ENCODE measurements at places on chromosomes 2 and 18.

DNA sequence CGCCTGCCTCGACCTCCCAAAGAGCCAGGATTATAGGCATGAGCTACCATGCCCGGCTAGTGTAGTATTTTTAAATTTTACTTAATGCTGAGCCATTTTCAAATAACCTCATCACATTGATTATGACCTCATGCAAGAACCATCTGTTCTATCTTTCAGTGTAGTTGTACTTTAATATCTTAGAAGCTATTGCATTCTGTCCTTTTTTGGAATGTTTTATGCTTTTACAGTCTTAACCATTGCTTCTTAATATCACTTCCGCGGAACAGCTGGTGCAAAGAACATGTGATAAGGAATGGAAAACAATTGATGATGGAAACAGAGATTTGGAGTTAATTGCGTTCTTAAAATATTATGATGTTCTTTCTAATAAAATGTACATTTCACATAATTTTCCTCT lies 2.7 kb downstream of the GEN1 start:
- DNase-seq: peak; percentile 26

DNA sequence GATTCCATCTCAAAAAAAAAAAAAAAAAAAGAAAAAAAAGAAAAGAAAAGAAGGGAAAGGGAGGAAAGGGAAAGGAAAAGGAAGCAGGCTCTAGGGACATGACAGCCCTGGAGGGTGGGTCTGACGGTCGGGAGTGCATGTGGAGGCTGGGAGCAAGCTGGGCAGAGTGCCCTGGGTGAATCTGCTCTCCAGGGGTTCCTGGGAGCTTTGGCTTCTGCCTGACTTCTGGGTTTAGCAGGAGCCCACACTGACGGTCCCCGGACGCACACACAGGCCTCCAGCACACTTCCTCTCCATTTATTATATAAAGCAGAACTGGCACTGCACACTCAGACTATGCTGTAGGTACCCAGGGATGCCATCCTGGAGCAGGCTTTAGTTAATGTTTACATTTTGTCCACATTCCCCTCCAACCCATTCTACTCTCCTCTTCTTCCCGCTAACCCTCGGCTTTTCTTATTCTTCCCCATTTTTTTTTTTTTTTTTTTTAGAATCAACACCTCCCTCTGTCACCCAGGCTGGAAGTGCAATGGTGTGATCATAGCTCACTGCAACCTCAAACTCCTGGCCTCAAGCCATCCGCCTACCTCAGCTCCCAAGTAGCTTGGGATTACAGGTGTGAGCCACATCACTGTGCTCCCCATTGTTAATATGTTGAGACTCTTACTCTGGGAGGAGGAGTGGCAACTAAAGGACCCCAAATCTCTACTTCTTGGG lies 151.1 kb upstream of the SLC1A4 start:
- peak; percentile 56 for DNase-seq

DNA sequence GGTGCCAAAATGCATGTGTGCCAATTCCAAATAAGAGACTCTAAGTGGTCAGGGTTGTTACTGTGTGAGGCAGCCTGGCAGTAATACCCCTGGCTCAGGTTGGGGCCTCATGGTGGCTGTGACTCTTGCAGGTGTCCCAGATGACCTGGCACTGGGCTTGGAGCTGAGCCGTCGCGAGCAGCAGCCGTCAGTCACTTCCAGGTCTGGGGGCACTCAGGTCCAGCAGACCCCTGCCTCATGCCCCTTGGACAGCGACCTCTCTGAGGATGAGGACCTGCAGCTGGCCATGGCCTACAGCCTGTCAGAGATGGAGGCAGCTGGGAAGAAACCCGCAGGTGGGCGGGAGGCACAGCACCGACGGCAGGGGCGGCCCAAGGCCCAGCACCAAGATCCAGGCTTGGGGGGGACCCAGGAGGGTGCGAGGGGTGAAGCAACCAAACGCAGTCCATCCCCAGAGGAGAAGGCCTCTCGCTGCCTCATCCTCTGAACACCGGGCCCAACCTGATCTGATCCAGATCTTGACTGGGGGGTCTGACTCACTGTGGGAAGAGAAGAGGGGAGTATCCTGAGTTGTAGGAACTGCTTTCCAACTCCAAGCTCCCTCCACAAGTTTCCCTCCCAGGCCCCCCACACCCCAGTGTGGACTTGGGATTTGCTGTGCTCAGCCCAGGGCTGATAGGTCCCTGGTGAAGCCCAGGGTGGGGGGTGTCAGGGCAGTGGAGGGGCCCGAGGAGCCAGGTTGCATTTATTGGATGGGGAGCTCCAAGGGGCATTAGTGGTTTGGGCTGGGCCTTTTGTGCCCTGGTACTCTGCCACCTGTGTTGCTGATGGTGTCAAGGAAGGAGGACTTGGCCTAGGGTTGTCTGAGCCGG lies 5.6 kb downstream of the DNAJB2 start:
- no peak for DNase-seq

DNA sequence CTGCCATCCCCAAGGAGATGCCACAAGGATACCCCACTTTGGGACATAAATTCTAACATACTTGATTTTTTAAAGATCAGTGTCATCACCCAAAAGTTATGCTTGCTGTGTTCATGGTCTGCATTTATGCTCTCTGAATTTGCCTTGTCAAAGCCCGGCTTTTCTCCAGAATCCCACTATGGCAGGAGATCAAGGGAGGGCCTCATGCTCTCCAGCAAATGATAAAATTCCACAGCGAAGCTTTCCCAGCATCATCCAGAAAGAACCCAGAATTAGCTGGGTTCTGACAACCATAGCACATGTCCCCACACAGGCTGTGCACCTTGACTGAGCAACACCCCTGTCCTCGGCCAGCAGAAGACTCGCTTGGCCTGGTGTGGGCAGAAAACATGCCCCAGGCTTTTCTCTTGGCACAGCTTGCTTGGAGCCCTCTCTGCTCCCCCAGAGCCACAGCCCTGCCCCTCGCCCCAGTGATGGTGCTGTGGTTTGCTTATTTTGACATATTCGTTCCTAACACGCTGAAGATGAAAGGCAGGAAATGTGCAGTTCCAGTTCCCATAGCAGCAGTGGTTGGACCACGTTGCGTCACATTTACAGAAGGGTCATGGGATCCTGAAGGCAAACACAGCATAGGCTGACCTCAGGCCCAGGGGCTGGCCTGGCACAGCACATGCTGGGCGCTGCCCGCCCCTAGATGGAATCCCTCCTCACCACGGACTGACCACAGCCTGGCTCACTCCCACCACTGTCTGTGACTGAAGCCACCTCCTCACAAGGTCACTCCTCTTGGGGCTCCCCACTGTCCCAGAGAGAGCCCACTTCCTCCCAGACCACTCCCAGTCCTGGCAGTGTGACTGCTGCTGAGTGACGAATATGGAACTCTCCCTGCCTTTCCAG lies 14.1 kb upstream of the CHRNA1 start:
- DNase-seq: peak; percentile 100

- DNase-seq: no peak
Observed at GRCh38 chr2:179044500-179044899, 5.4 kb downstream of the CCDC141 start.

GRCh38 chr2:120432293-120432975 lies 86.5 kb downstream of the INHBB start:
- no peak for DNase-seq

DNA sequence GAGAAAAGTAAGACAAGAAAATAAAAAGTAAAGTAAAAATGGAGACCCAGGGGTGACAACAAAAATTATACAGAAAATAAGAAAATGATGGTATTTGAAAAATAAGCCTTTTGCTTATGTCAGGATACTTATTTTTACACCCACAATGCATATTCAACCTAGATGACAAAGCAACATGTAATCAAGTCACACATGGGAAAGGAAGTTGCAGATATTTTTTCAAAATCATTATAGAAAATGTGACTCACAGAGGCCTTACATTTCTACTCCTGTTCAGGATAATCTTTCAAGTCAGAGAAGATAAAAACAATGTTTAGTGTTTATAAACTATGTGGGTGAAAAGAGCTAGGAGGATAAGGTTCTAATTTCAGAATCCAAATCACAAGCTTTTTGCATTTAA lies 275.3 kb upstream of the UBE2E3 start:
- peak; percentile 16 for DNase-seq

DNA sequence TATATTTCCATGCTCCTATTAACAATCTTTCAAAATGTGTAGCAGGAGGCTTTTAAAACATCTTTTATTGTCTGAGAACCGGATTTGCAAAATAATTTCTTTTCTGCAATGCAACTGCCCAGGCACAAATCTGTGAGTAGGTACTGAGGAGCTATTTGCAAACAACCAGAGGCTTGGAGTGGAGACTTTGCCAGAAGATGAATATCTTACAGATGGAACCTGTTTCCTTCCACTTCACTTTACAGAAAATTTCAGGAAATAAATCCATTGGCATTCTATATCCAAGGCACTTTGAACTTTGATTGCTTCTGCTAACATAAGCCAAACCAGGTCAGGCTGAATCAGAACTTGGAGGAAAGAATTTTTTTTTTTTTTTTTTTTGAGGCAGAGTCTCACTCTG lies 237.4 kb upstream of the REV1 start:
- DNase-seq: peak; percentile 38

- no peak for DNase-seq
Observed at GRCh38 chr2:132901661-132902060, 231.7 kb upstream of the LYPD1 start.

GRCh38 chr2:48674933-48675332 lies 57.3 kb downstream of the GTF2A1L start:
- DNase-seq: no peak

- no peak for DNase-seq
Observed at GRCh38 chr2:216914491-216914890, 54.6 kb upstream of the TNP1 start.

DNA sequence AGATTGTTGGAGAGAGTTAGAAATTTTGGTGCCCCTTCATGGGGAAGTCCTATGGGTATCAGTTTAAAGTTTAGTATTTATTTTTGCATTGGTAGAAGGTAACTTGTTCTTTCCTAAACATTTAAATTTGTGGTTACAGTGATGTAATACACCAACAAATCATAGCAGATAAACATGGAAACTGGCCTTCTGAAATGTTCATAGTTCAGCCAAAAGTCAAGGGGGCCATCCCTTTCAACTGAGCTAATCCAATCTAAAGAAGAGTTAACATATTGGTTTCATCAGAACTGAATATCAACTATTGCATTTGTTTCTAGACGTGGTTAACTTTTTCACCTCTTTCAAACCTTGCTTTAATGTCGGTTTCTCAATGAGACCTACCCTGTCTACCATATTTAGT lies 46.3 kb downstream of the PPP1R1C start:
- no peak for DNase-seq

GRCh38 chr2:203989521-203989920 lies 53.0 kb downstream of the ICOS start:
- no peak for DNase-seq

GRCh38 chr2:134202371-134202770 lies 51.5 kb upstream of the MGAT5 start:
- DNase-seq: peak; percentile 26

GRCh38 chr2:190469771-190470170 lies 61.6 kb downstream of the MFSD6 start:
- peak; percentile 64 for DNase-seq

GRCh38 chr2:15939854-15940660 lies at the start of gene MYCN:
Gene MYCN (plus strand): TSS chr2:15940550. CDS start chr2:15942065, 1,515 bp downstream.
- peak; percentile 23 for DNase-seq

DNA sequence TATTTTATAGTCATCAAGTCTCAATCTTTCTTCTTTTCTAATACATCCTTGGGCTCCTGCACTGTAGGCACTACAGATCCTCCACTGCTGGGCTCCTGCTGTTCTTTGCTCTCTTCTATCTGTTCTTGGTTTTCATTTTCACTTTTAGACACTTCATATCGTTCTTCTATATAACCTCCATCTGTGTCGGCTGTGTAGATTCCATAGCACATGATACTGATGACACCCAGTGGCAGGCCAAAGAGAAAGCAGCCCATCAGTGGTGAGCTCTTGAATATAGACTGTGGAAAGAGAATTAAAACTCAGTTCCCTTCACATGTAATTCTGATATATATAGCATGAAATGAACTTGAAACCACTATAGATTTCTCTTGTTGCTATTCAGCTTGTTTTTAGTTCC lies 38.0 kb downstream of the TMX3 start:
- DNase-seq: peak; percentile 51

- DNase-seq: no peak
Observed at GRCh38 chr18:41004324-41004723, 950.7 kb upstream of the PIK3C3 start.

GRCh38 chr2:72920318-72921087 lies 3.2 kb downstream of the EMX1 start:
- DNase-seq: peak; percentile 16

DNA sequence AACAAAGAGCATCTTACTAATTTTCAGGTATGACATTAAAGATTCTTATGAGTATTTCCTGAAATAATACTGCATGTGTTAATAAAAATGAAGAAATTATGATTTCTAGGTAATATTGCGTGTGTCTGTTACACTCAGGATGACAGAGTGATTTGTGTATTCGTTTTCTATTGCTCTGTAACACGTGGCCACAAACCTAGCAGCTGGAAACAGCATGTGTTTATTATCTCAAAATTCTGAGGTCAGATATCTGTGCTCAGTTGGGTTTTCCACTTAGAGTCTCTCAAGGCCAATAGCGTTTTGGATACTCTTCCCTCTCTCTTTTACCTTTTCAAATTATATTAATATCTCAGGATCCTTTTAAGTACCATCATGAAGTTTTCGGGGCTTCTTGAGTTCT lies 667.9 kb upstream of the CDH7 start:
- no peak for DNase-seq

DNA sequence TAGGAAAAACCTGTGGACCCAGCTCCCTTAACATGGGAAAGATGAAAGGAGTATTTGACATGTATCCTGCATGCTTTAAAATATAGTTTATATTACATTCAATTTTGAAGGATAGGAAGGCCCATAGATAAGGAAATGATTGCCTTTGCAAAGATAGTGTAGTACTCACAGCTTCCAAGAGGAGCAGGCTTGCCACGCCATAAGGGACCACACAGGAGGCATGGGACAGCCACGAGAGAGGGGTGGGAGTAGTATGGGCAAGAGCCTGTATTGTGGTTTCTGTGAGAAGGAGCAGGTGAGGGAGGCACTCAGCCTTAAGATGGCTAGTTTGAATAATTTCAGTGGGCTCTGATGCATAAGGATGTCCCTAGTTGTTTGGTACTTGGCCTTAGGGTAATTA lies 740.3 kb downstream of the SATB2 start:
- DNase-seq: no peak

GRCh38 chr2:2647141-2647541 lies 316.1 kb upstream of the MYT1L start:
- DNase-seq: no peak

GRCh38 chr2:82780050-82780449 lies 1679.0 kb downstream of the SUCLG1 start:
- no peak for DNase-seq

GRCh38 chr2:8312861-8313830 lies 368.7 kb upstream of the ID2 start:
- no peak for DNase-seq

Data from AG10803 (cell line).